ENCODE measurements at places on chromosomes 6 and 20.

- no peak for DNase-seq
Measured at GRCh38 chr20:12698817-12699216, 310.0 kb upstream of the SPTLC3 start.

GRCh38 chr6:52937908-52938307 is 28.4 kb upstream of the GSTA3 start:
- no peak for DNase-seq

DNA sequence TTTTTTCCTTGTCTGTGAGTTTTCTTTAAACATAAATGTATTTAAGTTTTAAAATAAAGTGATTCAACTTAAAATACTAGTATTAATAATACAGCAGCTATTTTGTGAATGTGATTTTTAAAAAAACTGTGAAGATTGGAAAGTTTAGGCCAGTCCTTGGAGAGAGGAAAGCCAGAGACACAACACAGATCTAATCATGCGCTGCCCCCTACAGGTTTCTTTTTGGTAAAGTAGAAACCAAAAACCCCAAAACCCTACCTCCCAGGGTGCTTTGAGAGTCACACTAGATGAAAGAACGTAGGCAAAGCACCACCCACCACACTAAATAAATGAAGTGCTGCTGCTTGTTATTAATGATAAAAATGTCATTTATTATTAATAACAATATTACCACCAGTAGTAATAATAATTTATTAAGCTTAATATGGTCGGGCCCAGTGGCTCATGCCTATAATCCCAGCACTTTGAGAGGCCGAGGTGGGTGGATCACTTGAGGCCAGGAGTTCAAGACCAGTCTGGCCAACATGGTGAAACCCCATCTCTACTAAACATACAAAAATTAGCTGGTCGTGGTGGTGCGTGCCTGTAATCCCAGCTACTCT is 33.7 kb downstream of the SLC9A8 start:
- no peak for DNase-seq

- DNase-seq, result no peak
Measured at GRCh38 chr6:150443621-150444020, 74.8 kb downstream of the IYD start.

GRCh38 chr6:107318100-107318736 is 141.1 kb downstream of the PDSS2 start:
- no peak for DNase-seq

DNA sequence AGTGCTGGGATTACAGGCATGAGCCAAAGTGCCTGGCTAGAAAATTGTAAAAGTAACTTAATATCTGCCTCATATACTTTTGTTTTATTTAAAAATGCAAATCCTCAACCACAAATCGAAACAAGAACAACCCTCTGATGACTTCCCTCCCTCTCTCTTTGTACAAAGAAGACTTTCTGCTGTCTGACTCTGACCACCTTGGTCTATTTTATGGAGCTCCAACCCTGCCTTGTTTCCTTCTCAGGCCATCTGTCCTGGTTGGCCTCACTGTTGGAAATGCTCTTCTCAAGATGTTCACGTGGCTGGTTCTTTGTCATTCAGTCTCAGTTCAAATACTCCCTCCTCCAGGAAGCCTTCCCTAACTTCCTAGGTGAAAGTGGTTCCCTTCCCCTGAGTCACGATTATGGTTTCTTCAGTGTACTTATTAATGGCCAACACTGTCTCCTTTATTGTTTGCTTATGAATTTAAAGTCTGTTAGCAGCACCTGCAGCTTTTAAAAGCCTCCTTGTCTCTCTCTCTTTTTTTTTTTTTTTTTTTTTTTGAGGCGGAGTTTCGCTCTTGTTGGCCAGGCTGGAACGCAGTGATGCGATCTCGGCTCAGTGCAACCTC is 151.5 kb upstream of the SALL4 start:
- no peak for DNase-seq

DNA sequence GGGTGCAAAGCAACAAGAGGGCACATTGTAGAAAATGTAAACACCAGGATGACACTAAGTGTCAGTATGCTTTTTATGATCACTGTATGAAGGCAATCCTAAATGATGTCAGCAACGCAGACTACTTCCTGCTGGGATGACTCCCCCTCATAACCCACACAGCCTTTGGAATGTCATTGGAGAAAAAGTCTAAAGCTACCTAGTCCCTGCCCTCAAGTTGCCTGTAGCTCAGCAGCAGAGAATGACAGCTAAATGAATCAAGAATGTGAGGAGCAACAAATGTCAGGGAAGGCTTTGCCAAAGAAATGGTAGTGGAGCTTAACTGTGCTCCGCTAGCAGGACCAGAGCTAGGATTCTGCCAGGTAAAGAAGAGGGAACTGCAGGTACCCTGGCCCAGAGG is 555.6 kb downstream of the CD83 start:
- no peak for DNase-seq

DNA sequence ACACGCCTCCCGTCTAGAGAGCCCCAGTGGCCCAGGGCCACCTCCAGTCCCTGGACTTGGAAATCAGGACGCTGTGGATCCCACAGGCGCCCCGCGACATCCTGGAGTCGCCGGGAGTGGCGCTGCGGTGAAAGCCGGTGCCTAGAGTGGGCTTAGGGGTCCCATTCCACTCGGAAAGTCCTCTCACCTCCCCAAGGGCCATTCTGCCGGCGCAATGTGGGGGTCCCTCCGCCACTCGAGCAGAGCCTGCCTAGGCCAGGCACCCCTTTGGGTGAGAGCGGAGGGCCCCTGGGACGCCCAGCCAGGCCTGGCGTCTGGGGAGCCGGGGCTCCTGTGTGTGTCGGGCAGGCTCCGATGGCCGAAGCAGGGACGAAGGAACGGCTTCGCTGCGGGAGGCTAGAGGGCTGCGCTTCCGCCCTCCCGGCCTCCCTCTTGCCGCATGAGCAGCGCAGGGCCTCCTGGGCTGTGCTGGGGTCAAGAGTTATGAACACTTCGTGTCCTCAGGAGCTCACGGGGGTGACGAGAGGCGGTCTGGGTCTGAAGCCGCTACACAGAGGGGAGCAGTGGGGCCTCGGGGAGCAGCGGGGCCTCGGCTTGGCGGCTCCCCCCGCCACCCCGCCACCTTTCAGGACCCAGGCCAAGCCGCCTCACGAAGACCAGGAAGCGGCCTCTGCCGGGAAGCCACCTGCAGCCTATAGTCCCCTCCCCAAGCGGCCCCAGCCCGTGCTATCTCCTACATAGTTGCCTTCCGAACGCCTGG is 13.6 kb downstream of the POU3F2 start:
- no peak for DNase-seq

GRCh38 chr6:133937909-133938308 is 15.1 kb upstream of the TBPL1 start:
- no peak for DNase-seq

- no peak for DNase-seq
Measured at GRCh38 chr6:149202952-149203351, 114.6 kb upstream of the TAB2 start.

DNA sequence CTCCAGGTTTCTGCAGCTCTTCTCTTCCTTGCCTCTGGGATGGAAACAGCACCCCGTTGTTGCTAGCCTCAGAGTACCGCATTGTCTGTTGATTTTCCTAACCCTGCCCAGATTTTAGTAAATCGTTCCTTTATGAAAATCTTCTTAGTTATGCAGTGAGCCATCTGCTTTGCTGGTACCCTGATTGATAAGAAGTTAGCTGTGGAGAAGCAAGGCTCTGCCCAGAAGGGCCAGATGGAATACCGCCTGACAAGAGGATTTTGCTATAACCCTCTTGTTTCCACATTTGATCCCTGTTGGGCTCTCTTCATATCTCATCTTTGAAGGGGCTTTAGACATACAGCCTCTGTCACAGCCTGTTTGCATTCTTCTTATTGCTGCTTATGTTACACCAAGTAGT is 229.0 kb downstream of the CDKAL1 start:
- DNase-seq, result no peak

- no peak for DNase-seq
Measured at GRCh38 chr6:133300896-133301295, 59.7 kb downstream of the EYA4 start.

DNA sequence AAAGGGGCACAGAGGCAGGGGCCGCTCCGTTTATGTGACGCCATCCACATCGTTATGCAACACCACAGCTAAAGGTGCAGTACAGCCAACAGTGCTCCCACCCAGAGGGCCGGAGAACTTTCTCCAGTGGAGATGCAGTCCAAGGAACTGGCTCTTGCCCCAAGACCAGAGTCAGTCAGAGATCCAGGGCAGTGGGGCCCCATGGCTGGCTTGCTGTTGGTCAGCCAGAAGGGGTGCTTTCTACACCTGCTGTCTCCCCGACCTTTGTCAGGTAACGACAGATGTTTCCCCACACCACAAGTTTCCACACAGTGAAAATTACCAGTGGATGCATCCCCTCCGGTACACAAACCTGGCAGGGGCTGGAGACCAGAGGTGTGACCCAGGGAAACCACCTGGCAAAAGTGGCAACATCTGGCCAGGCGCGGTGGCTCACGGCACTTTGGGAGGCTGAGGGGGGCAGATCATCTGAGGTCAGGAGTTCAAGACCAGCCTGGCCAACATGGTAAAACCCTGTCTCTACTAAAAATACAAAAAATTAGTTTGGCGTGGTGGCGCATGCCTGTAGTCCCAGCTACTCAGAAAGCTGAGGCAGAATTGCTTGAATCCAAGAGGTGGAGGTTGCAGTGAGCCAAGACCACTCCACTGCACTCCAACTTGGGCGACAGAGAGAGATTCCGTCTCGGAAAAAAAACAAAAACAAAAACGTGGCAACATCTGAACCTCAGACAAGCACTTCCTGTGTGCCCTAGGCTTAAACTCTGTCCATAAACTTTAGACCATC is 34.9 kb downstream of the UBE2V1 start:
- no peak for DNase-seq

DNA sequence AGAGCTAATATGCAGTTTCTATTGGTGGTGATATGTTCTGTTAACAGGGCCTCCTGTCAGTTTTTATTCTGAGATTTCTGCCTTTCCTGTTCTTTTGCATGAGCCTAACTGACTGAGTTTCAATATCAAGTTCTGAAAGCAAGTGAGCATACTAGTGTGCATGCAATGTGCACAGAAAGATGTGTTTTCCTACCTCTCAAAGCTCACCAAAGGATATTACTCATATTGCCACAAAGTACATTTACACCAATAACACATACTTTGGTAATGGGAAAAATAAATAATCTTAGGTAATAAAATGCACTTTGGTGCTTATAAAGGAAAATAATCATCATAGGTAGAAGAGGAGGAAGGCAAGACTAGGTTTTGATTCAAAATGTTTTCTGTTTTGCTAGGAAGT is 195.0 kb downstream of the KHDC1L start:
- no peak for DNase-seq

DNA sequence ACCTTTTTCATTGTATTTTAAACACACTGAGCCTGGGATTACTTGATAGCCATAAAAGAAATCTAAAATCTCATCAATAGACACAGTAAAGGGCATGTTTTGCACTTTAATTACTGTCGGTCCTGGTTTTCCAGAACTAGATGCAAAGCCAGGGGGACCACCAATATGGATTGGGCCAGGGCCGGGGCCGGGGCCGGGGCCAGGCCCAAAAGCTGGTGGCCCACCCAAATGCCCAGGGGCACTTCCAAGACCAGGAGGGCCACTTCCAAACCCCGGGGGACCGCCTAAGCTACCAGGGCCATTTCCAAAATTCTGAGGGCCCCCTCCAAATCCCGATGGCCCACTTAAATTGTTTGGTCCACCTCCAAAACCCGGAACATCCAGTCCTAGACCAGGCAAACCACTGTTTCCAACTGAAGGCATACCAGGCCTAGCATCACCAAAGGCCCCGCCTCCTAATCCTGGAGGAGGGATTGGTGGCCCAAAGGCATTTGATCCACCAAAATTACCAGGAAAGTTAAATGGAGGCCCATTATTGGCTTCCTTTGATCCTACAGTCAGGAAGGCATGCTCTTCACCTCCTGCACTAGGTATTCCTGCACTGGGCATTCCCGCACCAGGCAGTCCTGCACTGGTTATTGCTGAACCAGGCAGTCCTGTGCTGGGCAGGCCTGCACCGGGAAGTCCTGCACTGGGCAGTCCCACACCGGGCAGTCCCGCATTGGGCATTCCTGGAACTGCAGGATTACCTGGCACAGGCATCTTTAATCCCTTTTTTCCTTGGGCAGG is 11.9 kb downstream of the CPNE1 start:
- no peak for DNase-seq

DNA sequence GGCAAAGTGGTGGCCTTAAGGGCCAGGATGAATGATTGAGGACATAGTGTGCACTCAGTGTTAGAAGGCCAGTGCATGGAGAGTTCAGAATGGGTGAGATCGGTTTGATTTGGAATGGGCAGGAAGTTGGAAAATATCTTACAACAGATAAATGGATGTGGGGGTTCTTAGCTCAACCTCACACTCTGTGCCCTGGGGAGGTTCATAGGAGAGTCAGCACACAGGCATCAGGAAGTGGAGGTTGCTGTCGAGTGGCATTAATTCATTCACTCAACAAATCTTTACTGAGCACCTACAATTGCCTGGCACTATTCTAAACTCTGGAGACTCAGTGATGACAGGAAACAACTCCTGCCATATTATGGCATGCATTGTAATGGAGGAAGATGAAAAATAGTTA is 313.7 kb upstream of the SUPT3H start:
- no peak for DNase-seq

GRCh38 chr6:132669690-132670291 is 10.8 kb upstream of the TAAR1 start:
- no peak for DNase-seq

- no peak for DNase-seq
Measured at GRCh38 chr20:48880331-48880730, 41.2 kb upstream of the ARFGEF2 start.

All from stimulated activated CD4-positive, alpha-beta T cell treated with anti-CD3 and anti-CD28 coated beads, Interleukin-15, amount 100 ng/mL, for 1 hour (primary cell).